Stimulated activated CD4-positive, alpha-beta T cell treated with anti-CD3 and anti-CD28 coated beads, TNF-alpha, amount 100 ng/mL, for 4 hours (primary cell): ENCODE measurements at places on chromosomes 4 and X.

DNA sequence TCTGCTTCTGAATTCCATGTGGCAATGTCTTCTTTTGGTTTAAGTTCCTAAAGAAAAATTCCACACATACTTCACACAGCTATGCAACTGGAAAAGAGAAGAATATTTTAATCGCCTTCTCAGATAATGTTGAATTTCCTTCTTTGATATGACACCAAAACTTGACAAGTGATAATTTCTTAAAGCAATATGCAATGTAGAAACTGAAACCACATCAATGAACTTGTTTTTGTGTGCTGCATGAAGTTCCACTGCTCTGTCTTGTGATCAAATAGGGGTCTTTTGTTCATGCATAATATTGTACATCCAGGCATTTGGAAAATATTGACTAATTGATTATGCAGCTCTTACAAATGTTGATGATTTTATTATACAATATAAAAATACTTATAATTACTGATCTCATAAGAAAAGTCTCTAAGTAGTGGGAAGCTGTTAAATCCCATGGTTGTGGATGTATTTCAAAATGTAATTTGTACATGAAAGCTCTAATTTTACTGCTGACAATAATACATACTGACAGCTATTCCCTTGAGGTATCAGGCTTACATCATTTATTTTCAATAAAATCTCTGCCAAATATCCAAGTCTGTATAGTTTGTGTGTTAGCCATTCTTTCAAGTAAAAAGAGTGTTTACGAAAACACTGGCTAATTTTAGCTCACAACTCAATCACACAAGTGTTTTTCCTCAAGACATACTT is 56.5 kb downstream of the AGA start:
- DNase-seq = no peak

DNA sequence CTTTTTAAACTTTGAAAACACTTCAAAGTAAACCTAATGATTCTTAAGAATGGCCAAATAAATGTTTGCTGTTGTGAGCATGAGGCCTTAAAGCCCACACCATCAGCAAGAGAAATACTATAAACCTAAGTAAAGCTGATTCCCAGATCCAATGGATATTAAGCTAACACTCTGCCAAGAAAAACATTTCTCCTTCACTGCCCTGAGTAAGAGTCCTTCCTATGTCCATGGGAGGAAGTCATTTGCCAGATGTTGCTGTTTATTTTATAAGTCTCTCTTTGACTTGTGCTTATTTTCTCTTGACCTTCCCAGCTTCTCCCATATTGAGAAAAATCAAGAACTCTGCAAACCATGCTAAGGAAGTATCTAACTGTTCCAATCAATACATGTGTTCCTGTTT is 154.3 kb upstream of the EDNRA start:
- no peak for DNase-seq

- DNase-seq = no peak
These were observed 1160.3 kb downstream of the FSTL5 start for GRCh38 chr4:161003418-161004057.

GRCh38 chrX:115047181-115047580 is 29.8 kb upstream of the IL13RA2 start:
- no peak for DNase-seq

GRCh38 chr4:141497627-141498026 is 138.8 kb upstream of the IL15 start:
- DNase-seq = no peak

DNA sequence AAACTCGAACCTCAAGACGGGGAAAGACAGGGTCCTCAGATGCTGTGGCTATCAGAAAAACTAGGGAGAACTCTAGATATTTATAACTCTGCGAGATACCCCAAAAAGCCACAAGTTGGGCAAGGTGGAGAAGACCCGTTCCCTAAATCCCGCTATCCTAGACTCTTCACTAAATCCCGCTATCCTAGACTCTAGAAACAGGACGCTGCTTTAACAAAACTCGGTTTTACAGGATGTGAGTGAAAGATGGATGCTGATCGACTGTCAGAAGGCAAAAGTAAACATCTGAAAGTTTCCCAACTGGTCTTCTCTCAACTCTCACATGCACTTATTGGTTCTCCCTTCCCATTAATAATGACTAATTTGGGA is 270 bp downstream of the DNAAF6 start:
- DNase-seq = no peak

DNA sequence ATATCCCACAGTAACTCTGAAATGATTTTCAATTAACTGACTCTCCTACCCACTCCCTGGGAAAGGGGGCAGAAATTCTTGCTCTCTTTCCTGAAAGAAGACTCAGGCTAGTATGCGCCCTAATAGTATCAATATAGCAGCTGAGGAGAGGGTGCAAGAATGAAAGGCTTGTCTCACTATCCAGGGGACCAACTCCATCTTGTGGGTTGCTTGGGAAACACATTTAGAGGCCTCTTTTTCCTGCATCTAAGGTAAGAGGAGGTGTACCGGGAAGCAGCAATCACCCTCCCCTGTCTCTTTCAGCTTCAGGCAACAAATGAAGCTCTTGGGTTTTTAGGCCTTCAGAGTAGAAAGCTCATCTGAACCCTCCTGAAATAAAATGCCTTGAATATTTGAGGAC is 11.3 kb downstream of the TMEM255A start:
- DNase-seq = no peak

- no peak for DNase-seq
These were observed 23.9 kb upstream of the PRDM8 start for GRCh38 chr4:80173401-80173800.

DNA sequence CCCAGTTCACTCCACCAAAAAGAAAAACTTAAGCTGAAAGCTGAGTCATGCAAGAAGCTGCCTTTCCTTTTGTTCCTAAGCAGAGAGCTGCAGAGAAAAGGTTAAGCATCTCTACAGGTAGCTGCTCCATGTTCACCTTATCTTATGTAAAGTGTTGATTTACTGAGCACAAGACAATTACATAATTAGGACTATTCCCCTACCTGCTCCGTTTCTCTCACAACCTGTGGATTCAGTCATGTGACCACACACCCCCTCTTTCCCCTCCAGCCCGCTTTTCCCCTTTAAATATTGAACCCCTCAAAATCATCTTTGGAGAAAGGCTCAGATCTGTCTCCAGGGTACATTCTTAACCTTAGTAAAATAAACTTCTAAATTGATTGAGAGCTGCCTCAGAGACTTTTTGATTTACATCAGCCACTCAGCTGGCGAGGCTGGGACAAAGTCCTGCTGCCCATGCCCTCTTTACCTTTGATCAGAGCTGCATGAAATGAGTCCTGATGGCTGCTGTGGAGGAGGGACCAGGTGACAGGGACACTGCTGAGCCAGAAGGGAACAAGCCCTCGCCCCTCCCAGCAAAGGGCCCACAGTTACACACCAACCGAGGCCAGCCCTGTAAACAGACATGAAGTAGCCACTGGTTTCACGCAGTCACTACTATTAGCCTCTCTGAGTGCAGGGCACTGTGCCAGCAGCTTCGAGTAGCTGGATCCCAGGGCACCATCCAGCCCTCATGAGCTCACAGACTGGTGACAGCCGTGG is 53.9 kb upstream of the C4orf50 start:
- DNase-seq = no peak

GRCh38 chrX:30246769-30247489 is at the start of gene MAGEB1:
Gene MAGEB1 (plus strand): TSS chrX:30247146. CDS start chrX:30250494, 3,348 bp downstream.
- no peak for DNase-seq

DNA sequence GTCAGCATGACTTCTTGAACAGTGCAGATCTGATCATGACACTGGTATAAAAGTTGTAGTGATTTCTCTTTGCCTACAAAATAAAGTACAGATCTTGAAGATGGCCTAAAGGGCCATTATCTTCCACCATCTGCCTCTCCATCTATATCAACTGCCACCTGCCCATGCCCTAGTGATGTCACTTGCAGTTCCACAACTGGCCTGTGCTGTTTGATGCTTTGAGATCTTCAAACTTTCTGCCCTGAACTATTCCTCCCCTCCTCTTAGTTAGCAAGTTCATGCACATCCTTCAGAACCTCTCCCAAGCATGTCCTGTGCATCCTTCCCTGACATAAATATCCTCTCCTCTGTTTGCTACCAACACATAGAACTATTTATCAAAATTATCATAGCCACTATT is 217.0 kb downstream of the SOWAHB start:
- no peak for DNase-seq

DNA sequence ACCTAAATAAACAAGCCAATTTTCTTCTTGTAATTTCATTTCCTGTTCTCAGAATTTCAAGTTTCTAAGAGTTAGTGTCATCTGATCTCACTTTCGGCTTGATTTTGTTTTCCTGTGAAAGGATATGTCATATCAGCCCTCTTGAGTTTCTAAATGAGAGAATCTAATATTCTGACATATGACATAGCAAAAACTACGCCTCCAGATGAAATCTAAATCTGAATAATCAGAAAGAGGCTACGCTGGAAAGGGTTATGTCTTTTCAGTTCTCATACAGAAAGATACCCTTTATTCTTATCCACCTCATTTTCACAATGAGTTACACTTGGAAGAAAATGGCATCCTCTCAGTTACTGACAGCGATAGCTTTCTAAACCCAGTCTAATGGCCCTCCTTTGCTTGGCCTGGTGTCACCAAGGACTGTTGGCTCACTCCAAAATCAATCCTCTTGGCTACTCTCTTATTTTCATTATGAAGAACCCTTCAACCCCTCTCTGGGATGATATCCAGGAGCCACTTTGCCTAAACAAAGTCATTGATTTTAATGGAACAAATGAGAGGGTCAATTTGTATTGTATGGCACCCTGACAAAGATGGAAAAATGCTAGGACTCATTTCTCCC is 65.6 kb downstream of the ASB9 start:
- DNase-seq = no peak

DNA sequence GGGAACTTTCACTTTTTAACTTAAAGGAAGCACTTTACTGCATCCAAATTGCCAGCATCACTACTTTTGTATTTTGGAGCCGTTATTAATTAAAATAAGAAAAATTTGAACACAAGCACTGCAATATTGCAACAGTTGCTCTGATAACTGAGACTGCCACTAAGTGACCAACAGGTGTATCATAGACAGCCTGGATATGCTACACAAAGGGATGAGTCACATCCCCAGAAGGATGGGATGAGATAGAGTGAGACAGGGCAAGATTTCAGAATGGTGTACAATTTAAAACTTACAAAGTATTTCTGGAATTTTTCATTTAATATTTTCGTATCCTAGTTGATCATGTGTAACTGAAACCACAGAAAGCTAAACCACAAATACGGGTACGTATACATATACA is 204.1 kb downstream of the MAPK10 start:
- DNase-seq = no peak

GRCh38 chrX:106894978-106895452 is 8.1 kb downstream of the RIPPLY1 start:
- no peak for DNase-seq

- no peak for DNase-seq
These were observed 26.5 kb upstream of the CCDC160 start for GRCh38 chrX:134210465-134210864.

- no peak for DNase-seq
These were observed 1.1 kb upstream of the HPSE start for GRCh38 chr4:83335701-83336100.

- DNase-seq = no peak
These were observed 168.7 kb upstream of the HAND2 start for GRCh38 chr4:173698557-173699262.
